ENCODE measurements at places on chromosomes 1 and 21. TPM values are rescaled to one million over a fixed set of nuclear protein-coding genes. Genes with fewer than 3 reads are reported as not detected.

- DNase-seq: no peak
Measured at GRCh38 chr21:38952890-38953289, 147.2 kb downstream of the ETS2 start.

RRP1B gene
- 16.2 TPM for total RNA-seq

- no peak for DNase-seq
Measured at GRCh38 chr1:201633811-201634210, 94.9 kb downstream of the NAV1 start.

- DNase-seq: no peak
Measured at GRCh38 chr1:244052728-244053312, 1.7 kb downstream of the ZBTB18 start.

DNA sequence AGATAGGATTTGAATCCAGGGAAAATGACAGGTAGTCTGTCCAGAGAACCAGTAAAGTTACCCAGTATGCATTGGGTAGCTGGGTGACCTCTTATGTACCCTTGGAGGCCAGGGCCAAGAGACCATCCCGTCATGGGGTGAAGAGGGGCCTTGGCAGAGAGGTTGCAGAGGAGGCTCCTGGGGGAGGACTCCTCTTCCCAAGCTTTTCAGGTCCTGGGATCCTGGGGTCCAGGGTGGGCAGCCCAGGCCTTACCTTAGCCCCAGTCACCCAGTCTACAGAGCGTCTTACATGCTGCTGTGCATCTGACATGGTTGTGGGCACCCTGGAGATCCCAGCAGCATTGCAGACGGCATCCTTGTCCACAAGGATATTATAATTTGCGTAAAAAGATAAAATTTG lies 14.0 kb downstream of the PMF1 start:
- no peak for DNase-seq

GJA8 gene
- total RNA-seq: not detected

GRCh38 chr1:94332952-94333351 lies 85.2 kb upstream of the ABCD3 start:
- no peak for DNase-seq

Measured in H4 (cell line).